ENCODE measurements at places on chromosomes 2 and 18. TPM values are rescaled to one million over a fixed set of nuclear protein-coding genes. Genes with fewer than 3 reads are reported as not detected.

DNA sequence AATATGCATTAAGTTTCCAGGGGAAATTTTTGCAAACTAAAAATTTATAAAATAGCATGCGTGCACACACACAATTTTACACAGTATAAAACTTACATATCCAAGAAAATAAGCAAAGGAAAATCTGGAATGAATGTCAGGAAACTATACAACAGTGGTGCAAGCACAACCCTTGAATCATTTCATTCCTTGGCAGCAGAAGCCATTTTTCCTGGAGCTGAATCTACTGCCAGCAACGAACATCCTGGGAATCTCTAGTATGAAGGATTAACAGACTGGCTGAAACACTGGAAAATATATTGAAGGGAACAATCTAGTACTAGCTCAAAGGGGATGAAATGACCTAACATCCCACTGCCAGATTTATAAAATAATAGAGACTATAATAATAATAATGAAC is 235.3 kb downstream of the DYM start:
- no peaks in the 10 kb centered on the region for H3K27me3 ChIP-seq
- H3K4me3 ChIP-seq = no peak overlapping the region
- H3K36me3 ChIP-seq = peaks cover 2% of the 10 kb centered on the region
- H3K4me1 ChIP-seq = no peaks in the 10 kb centered on the region
- H3K27ac ChIP-seq = no peak overlapping the region
- DNase-seq = no peak

Gene MGAT4A
- total RNA-seq = 40.5 TPM

Gene GYPC
- total RNA-seq = 26.4 TPM

DNA sequence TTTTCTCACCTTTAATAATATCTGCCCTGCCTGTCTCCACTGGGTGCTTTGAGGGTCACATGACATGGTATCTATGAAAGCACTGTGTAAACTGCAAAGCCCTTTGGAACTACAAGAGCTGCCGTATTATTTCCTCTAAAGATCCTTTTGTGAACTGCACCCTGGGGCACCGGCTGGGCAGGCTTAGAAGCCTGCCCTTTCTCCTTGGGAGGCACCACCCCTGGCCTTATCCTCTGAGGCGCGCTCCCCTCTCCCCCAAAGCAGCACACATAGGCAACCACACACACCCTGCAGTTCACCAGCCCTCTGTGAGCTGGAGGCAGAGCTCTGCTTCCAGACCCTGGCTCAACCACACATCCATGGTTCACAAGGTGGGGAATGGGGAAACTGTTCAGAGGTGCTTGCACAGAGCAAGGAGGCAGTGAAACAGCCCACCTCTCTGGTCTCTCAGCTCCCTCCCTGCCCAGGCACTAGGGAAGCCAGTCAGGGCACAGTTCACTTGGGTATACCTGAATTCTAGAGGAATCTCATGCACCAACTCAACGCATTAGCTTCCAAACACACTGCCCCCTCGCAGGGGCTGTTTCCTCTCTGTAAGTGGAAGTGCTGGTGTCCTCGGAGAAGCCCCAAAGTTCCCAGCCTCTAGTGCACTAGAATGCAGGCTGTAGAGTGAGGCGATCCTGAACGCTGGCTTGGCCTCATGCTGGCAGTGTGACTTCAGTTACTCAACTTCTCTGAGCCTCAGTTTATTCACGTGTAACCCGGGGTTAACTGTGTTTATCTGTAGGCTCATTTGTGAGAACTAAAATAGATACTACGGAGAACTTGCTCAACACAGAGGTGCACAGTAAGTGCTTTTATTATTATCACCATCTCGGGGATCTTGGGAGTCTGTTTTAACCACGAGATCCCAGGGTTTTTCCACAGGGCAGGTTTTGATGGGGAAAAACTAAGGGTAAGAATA is 11.0 kb downstream of the SIGLEC15 start:
- H3K4me3 ChIP-seq = no peak overlapping the region
- H3K4me1 ChIP-seq = peaks cover 23% of the 10 kb centered on the region

Gene CASP10
- total RNA-seq = 6.0 TPM

GRCh38 chr18:76386886-76387285 is 108.2 kb downstream of the ZNF516 start:
- no peak overlapping the region for H3K27ac ChIP-seq
- H3K4me1 ChIP-seq = peaks cover 7% of the 10 kb centered on the region
- DNase-seq = no peak

Gene B3GNT7
- 22.1 TPM for total RNA-seq

Data from body of pancreas (tissue), 4 donors.